C1 segment of cervical spinal cord (tissue), 14 donors: ENCODE measurements at places on chromosomes 13 and 19.

- DNase-seq, result no peak
Measured at GRCh38 chr19:33488826-33489225, 32.8 kb downstream of the PEPD start.

DNA sequence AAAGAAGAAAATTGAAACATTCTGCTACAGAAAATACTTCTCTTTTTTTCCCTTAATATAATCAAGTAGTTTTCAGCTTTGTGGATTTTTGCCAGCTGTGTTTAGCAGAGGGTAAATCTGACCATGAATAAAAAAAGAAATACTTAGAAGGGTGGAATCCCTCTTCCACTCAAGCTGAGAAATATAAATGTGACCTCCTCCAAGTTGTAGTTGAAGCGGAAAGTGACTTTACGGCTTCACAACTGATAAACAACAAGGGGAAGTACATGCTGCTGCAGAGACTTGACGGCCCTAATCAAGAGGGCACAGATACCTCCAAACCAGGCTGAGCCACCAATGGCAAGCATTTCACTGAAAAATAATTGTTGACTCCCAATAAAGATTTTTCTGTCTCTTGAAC, 785.0 kb downstream of the SLITRK5 start:
- DNase-seq, result no peak

DNA sequence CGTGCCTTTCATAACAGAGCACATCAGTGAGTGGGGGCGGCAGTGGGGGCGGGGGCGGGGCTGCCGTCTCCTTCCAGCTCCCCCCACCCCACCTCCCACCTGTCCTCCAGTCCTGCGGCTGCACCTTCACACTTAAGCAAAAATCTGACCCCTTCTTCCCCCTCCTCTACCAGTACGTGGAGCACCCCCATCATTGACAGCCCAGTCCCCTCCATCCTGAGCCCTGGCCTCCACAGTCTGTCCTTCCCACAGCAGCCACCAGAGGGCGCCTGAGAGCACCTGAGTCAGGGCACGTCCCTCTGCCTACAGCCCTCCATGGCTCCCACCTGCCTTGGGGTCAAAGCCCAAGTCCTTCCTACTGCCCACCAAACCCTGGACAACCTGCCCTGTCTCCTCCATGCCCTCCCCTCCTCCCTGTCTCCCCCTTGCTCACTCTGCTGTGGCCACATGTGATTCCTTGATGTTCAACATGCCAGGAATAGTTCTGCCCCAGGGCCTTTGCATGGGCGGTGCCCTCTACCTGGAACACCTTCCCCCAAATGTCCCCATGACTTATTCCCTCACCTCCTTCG, 4.0 kb downstream of the EBI3 start:
- DNase-seq, result no peak

GRCh38 chr19:34244611-34245299, 9.6 kb upstream of the GARRE1 start:
- DNase-seq, result no peak

DNA sequence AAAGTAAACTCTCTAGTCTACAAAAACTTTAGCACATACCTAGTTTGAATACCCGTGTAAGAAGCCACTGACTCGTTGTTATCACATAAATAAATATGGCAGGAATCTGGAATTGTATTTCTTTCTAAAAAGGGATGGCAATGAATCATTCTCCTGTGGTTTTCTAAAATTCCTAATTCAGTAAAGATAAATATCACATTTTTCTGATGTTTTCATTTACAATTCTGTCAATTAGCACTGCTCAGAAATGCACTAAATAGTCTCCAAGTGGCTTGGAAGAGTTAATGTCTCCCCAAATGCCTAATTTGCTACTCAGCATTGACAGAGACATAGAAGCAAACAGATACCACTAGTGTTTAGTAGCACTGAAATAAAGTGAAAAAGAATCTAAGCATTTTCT, 547.7 kb upstream of the SLITRK1 start:
- DNase-seq, result no peak

DNA sequence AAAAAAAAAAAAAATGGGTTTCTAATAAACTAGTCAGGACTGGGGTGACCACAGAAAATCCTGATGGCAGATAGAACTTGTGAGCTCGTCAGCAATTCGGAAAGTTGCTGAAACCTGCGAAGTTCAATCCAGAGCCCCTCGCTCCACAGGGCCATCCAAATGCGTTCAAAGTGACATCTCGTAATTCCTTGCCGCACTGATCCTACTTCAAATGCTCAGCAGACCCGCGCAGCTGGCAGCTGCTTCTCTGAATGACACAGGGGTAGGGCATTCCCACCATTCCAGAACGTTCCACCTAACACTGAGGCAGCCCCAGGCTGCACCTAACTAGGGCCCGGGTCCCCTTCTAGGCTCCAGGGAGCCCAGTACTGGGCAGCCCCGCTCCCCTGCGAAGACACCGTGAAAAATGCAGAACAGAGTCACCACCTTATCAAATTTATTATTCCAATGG, 4.8 kb upstream of the DAPK3 start:
- no peak for DNase-seq

DNA sequence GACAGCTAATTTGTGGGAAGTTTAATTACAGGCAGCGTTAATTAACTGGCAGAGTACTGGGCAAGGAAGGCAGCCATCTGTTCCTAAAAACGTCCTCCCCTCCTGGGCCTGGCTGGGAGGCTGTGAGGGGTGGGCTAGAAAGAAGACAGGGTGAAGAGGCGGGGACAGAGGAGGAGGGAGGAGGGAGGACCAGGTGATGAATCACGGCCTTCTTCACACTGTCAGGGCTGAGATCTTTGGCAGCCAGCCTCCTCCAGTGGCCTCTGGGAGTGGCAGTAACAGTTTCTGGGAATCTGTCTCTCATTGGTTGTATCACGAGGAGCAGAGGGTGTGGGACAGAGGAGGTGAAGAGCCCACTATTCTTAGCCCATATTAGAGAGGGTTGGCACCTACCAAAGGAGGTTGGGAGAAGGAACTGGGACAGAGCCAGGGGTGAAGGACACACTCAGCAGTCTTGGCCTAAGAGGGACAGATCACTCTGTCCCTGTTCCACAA, 9.6 kb upstream of the ZNRF4 start:
- DNase-seq, result no peak

- no peak for DNase-seq
Measured at GRCh38 chr13:104098421-104098820, 1032.2 kb upstream of the SLC10A2 start.

- no peak for DNase-seq
Measured at GRCh38 chr13:30526612-30527495, 61.1 kb upstream of the HMGB1 start.

DNA sequence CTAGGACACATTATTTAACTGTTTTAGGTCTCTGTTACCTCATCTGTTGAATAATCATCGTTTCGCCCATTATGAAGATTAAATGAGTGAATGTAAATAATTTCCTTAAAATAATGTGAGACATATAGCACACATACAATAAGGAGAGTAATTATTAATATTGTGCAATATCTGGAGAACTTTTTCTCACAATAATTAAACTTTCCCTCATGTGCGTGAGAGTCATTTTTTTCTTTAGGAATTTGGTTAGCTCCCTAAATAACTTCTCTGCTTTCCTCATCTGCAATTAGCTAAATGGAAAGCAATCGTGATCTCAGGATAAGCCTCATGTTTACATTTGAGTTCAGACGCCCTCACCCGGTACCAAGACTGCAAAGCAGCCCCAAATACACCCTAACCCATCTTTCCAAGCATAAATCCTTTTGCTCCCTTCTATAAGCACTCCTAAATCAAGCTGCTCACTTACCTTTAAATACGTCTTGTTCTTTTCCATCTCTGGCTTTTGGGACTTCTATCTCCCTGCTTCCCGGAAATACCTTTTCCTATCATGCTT, 78.8 kb downstream of the MZT1 start:
- no peak for DNase-seq

GRCh38 chr19:44990459-44990858, 10.8 kb upstream of the RELB start:
- no peak for DNase-seq

- no peak for DNase-seq
Measured at GRCh38 chr13:66559093-66559492, 671.0 kb downstream of the PCDH9 start.

DNA sequence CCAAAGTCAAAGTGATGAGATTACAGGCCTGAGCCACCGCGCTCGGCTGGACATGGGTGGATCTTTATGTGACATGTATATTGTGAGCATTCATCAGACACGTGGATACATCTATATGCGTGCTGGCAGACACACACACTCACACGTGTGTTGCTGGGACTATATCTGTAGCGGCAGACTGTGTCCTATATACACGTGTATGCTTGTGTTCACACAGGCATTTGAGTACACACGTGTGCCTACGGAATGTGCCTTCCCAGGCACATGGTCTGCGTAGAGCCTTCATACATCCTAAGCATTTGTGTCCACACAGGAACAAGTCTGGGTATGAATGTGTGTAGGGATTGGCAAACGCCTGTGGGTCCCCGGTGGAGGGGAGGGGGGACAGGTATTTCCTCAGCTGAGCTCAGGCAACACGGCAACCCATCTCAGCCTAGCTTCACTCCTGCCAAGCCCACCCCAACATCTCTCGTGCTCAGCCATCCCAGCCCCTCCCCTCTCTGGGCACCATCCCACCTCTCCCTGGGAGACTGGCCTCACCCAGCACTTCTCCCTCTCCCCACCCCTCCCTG, 2.6 kb downstream of the UNC13A start:
- DNase-seq, result no peak

- no peak for DNase-seq
Measured at GRCh38 chr19:6930190-6930589, 42.8 kb downstream of the ADGRE1 start.

- DNase-seq, result no peak
Measured at GRCh38 chr19:50567052-50567841, 988 bp downstream of the LRRC4B start.

DNA sequence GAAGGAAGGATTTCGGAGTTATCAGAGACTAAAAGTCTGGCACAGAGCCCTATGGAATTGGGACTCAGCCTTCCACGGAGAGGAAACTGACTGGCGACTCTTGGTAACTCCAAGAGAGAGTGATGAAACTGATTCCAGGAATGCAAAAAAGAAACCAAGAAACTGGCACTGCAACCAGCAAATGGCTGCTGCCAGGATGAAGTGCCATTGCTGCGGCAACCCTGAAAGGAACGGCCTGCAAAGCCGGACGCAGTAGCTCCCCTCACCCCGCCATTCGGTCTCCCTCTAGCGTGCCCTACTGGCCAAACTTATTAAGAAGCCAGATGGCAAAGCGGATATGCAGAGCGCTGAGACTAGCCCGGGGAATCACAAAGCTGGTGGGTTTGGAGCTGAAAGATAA, 236.0 kb downstream of the PCDH9 start:
- DNase-seq, result peak; percentile 79

DNA sequence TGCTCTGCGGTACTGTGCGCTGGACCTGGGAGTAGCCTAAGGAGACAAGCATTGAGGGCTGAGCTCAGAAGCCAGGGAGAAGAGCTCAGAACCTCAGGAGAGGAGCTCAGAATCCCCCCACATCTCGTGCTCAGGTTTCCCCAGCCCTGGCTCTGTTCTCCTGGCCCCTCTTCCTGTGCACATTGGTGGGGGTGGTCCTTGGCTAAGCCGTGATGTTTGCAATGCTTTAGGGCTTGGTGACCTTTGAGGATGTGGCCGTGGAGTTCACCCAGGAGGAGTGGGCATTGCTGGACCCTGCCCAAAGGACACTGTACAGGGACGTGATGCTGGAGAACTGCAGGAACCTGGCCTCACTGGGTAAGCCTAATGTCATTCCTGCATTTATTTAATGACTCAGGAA, 6.6 kb downstream of the ZNF557 start:
- DNase-seq, result no peak

DNA sequence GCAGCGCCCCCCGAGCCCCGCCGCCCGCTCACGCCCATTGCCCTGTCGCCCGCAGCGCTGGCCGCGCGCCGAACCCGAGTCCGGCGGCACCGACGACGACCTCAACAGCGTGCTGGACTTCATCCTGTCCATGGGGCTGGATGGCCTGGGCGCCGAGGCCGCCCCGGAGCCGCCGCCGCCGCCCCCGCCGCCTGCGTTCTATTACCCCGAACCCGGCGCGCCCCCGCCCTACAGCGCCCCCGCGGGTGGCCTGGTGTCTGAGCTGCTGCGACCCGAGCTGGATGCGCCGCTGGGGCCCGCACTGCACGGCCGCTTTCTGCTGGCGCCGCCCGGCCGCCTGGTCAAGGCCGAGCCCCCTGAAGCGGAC, 518 bp downstream of the KLF2 start:
- no peak for DNase-seq

- DNase-seq, result no peak
Measured at GRCh38 chr13:75581874-75582640, 32.5 kb downstream of the UCHL3 start.

DNA sequence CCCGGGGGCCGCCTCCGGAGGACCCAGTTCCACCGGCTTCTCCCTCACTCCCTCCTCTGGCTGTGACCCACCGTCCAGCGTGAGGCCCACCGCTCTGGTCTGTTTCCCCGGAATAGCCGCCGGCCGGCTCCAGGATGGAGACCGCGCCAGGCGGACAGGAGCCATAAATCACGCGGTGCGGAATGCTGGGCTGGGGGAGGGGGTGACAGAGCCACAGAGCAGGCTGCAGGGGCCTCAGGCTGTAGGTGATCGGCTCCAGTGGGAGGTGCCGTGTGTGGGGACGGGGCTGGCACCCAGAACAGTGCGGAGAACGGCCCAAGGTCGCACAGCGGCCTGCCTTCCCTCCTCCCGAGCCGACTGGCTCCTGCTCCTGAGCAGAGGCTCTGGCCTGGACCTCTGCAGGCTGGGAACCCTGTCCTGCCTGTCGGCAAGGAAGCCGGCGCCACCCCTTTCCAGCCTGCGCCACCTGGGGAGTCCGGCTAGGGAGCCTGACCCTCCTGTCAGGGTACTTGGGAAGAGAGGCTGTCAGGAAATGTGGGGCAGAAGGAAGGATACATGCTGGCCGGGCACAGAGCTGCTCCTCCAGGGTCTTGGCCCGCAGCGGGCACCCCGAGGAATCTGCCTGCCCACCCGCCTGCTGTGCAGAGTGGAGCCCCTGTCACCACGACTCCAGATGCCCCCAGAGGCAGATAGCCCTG, 8.3 kb downstream of the PIAS4 start:
- no peak for DNase-seq

DNA sequence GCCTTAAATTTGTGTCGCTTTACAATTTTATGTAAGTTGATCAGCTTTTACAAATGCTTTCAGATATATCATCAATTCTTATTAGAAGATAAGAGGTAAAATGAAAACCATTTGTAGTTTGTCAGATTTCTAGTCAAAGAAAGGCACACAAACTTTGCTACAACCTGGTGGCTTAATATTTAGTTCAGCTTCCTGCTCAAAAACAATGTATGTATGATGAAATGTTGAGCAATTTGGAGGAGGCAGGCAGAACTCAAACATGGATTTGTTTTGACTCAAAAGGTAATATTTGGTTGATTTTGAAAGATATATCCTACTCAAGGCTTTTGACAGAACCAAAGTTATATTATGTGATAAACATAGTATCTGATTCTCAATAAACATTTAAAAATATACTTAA, 24.2 kb downstream of the NEK5 start:
- DNase-seq, result no peak

DNA sequence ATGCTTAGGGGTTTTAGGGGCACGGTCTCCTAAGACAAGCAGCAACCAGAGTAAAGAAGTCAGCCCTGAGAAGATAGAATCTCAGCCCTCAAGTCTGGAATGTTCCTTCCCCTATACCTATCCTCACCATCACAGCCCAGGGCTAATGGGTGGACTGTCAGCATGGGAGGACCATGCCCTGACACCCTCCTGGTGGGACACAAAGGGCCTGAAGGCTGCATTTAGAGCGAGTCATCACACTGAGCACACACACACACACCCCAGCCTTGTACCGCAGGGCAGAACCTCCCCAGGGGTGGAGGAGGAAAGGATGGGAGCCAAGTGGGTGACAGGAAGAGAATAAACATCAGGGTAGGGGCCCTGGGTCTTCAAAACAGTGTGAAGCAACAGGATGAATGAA, 174.8 kb upstream of the SERP2 start:
- DNase-seq, result no peak

GRCh38 chr19:19372656-19373416, 32.6 kb upstream of the GATAD2A start:
- no peak for DNase-seq
